ENCODE measurements at places on chromosomes 1 and 21.

DNA sequence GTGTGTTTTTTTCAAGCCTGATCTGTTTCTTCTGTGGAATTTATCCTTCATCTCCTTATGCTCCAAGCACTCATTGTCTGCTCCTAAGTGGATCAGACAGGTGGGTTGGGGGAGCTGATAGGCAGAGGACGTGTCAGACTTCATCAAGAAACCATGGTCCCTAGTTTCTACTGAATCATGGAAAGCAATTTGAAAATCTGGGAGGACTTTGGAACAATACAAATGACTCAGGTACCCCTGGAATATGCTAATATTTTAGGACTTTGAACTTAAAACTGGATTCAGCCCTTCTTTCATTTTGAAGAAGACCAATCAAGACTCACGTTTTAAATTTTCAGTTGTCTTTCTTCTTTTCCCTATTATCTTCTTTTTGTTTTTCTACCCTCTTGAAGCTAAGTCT lies 7.7 kb downstream of the ABCG1 start:
- DNase-seq = no peak

DNA sequence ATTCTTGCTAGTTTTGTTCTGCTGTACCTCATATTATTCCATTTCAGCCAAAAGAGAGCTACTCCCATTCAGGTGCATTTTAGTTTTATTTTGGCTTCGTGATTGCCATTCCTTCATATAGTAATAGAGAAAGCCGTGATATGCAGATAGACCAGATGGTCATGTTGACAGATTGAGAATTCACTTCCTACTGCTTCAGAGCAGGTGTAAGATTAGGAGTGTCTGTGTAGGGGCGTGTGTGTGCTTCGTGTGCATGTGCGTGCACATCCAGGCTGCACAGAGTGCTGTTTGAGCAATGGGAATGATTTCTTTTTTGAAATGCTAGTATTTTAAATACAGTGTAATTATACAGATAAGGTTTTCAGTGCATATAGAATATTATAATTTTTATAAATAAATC lies 10.3 kb downstream of the NFIA start:
- DNase-seq = no peak

DNA sequence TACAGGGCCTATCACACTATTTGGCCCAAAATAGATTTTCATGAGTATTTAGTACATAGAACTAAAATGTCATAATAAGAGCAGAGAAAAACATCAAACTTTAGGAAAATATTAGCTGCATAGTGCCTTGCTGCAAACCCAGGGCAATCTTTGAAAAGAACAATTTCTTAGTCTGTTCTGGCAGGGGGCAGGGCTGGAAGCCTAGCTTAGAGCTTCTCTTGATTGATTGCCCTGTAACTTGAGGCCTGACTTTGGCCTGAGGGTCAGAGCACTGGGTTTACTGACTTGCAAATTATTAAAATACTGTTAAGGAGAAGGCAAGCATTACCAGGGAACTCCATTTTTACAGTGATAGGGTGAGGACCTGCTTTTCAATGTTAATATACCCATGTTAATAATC lies 115.8 kb upstream of the SPAG17 start:
- DNase-seq = no peak

DNA sequence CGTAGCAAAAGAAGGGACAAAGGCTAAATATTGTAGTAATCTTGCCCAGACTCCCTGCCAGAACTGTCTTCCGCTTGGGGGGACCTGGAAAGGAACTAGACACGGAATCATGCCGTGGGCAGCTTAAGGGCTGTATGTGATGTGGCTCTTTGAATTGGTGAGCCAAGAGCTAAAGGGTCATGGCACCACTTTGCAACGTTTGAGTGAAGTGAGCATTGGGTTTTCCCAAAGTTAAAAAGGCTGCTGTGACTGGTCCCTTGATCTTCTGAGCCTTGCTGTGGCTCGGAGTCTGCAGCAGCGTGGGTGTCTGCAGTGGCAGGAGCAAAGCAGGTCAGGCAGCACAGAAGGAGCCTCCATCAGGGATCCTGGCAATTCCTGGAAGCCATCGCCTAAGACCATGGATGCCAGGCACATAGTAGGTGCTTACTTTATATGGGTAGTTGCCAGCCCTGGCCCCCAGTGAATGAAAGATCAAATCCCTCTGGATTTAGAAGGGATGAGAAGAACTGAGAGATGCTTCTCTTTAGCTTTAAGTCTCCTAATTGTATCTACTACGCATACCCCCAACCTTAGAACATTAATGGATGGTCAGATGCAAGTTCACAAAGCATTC lies 1.8 kb downstream of the SMYD2 start:
- DNase-seq = no peak

DNA sequence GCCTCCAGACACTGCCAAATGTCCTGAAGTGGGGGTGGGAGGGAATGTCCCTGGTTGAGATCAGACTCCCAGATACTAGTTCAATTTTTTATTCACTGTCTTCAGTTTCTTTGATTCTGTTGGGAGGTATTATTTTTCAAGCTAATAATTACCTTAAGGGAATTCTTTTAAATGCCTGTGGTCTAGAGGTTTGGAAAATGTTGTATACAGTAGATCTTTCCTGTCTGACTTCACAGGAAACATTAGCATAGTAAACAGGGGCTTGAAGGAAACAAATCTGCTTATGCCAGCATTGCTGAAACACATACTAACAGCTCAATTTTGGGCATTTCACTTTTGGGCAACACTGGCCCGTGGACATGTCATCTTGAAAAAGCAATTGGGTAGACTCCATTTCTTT lies 84.3 kb upstream of the HP1BP3 start:
- DNase-seq = no peak

GRCh38 chr1:2563205-2563604 lies 7.0 kb downstream of the TNFRSF14 start:
- no peak for DNase-seq

- DNase-seq = no peak
Measured at GRCh38 chr1:23013657-23014056, 2.0 kb downstream of the TEX46 start.

- DNase-seq = no peak
Measured at GRCh38 chr1:99613716-99614115, 32.2 kb upstream of the PALMD start.

DNA sequence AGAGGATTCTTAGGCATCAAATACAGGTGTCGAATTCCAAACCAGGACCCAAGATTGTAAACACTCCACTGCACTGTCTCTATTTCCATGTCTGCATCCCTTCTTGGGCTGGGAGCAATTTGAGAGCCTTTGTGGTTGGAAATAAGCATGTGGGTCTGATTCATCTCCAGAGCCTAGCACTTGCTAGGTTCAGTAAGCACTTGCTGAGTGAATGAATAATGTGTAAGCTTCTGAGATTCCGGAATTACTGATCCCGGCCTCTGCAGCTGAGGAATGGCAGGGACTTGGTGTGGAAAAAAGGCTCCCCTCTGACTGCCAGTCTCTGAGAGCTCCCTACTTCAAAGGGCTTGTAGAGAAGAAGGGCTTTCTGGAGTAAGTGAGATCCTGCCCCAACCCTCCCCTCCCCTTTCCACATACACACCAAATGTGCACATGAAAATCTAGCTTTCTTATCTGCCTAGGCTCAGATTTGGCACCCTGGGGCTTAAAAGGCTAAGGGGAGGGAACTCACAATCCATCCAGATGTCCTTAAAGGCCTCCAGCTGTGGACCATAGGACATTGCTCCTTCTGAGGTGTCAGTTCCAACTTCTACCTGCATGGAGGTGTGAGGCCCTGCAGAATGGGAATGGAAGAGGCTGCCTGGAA lies 39.6 kb upstream of the TRABD2B start:
- no peak for DNase-seq

GRCh38 chr1:156596426-156596825 lies 4.8 kb downstream of the NAXE start:
- no peak for DNase-seq

- DNase-seq = no peak
Measured at GRCh38 chr1:42963378-42964043, 4.8 kb upstream of the SLC2A1 start.

DNA sequence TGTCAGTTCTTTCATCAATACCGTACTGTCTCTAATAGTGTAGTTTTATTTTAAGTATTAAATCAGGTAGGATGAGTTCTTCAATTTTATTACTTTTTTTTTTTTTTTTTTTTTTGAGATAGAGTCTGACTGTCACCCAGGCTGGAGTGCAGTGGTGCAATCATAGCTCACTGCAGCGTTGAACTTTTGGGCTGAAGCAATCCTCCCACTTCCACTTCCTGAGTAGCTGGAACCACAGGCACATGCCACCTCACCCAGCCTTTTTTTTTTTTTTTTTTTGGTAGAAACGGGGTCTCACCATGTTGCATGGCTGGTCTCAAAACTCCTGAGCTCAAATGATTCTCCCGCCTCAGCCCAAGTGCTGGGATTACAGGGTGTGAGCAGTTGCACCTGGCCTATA lies 44.3 kb downstream of the INAVA start:
- no peak for DNase-seq

GRCh38 chr1:204093421-204093717 lies 20.5 kb downstream of the SOX13 start:
- DNase-seq = no peak

DNA sequence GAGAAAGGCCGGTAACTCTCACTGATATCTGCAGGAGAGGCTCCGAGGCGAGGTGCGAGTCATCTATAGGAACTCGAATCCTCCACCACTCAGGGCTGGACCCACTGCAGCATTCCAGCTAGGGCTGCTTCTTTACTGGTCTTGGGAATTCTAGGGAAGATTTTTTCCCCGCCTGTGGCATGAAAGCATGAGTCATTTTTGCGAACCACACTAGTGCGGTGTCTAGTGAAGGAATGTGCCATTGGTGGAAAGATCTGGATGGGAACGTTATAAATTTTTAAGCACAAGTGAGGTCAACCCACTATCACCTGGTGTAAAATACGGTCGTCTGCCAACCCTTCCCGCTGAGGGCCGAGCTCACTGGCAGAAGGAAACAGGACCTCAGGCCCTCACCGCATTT lies 49.7 kb downstream of the SYF2 start:
- DNase-seq = no peak

DNA sequence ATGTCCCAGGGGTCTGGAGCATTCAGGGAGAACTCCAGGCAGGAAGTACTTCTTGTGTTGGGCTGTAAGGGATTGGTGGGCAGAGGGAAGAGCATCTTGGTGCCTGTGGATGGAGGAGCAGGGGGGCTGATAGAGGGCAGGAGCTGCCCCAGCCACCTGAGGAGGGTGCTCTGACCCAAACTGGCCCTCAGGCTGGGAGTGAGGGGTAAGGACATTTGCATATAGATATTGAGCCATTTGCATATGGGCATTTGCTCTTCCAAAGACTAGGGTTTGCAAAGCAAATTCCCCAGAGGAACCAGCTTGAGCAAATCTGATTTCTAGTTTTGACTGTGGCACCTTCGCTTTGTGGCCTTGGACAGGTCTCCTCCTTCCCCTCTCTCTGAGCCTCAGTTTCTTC lies 18.2 kb downstream of the ZNF362 start:
- DNase-seq = no peak

DNA sequence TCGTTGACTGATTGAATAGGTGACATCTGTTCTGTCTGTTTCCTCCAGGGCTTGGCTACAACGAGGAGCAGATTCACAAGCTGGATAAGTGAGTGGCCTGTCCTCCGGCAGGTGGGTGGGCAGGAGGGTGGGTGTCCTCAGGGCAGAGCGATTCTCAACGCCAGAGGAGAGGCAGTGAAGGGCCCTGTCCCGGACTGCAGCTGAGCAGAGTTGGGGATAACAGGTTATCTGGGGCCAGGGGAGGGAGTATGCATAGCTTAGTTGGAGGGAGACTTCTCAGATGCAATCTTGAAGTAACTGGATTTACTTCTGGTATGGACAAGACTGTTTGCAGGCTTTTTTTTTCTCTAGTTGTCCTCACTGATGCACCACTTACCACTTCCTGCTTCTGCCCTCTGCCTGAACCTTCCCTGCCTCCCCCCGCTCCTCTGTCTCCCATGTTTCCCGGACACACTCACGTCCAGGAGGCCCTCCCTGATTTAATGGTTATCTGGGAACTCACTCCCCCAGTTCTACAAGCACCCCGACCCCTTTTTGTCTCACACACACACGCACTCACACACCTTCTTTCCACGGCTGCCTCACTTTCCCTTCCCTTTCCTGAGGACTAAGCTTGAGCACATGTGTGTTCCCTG lies 16.4 kb upstream of the RASSF5 start:
- DNase-seq = no peak

DNA sequence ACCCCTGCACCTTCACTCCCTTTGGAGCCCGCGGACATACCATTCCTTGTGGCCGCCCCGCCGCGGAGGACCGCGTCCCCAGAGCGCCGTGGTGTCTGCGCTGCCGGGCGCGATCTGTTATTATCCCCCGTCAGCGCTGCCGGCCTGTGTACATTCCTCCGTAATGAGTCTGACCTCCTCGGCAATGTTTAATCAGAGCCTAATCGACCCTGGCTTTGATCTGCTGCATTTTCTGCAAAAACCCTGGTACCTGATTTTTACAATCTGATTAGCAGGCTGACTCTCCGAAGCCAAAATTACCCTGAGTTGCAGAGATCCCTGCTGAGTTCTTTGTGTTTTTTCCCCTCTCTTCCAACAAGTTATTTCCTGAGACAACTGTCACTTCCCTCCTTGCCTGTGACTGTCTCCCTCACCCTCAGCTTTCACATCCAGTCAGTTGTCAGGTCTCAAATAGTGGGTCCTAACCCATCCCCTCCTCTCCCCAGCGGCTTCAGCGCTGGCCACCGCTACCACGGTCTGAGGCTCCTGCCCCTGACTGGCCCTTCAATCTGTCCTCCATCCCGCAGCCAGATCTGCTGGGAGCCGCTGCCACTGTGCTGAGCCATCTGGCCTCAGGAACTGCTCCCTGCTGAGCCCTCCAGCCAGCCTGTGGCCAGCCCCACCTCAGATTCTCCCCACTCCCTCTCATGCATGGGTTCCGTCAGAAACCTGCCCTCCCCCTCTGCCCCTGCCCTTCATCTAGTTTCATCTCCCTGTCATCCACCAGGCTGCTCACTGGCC lies 53.5 kb downstream of the GLIS1 start:
- no peak for DNase-seq

- no peak for DNase-seq
Measured at GRCh38 chr1:29719253-29719652, 482.9 kb downstream of the PTPRU start.

GRCh38 chr1:180282401-180283044 lies 52.5 kb downstream of the LHX4 start:
- DNase-seq = no peak

DNA sequence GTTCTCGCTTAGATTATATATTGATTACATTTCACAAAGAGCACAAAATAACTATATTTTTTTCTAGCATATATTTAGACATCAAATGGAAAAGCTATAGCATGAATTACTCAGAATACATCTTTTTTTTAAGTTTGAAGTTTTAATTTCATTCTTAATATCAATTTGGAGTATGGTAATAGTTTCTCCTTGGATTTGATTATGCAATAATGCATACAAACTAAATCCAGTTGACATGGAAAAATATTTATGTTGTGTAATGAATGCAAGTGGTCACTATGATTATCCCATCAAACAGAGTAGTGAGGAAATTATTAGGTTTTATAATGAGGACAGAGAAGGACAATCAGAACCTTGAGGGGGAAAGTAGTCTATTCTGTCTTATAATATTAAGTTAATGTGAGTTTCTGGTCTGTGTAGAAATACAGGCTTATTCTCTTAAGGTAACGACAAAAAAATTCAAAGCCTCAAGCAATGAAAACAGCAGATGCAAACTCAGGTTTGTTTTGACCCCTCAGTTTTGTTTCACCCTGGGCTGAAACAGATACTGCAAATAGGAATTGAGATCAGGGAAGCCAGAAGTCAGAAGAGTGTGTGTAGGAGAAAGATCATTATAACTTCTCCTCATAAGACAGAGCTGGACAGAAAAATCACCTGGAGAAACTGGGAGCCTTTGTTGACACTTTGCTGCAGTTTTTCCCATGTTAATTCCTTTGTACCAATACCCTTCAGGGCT lies 23.7 kb downstream of the LRRC8B start:
- DNase-seq = no peak

All from activated naive CD4-positive, alpha-beta T cell (primary cell).